ENCODE measurements at places on chromosomes 16 and 17. TPM values are rescaled to one million over a fixed set of nuclear protein-coding genes. Genes with fewer than 3 reads are reported as not detected.

RNF157 gene
- 0.40 TPM for total RNA-seq

OR3A3 gene
- not detected for total RNA-seq

PRSS53 gene
- 4.0 TPM for total RNA-seq

ARHGAP44 gene
- total RNA-seq = 0.93 TPM

TBC1D3B gene
- not detected for total RNA-seq

ZKSCAN2 gene
- total RNA-seq = 2.2 TPM

GLTPD2 gene
- 36.5 TPM for total RNA-seq

RAMP2 gene
- 4.2 TPM for total RNA-seq

SEPTIN1 gene
- 0.81 TPM for total RNA-seq

ODAD4 gene
- 0.12 TPM for total RNA-seq

GPATCH8 gene
- total RNA-seq = 8.1 TPM

- no peak overlapping the region for H3K27ac ChIP-seq
- H3K27me3 ChIP-seq = no peaks in the 10 kb centered on the region
- H3K4me1 ChIP-seq = no peaks in the 10 kb centered on the region
- H3K4me3 ChIP-seq = no peak overlapping the region
- no peaks in the 10 kb centered on the region for H3K36me3 ChIP-seq
- peak; percentile 45 for DNase-seq
Measured at GRCh38 chr16:6081320-6081976, 983.9 kb upstream of the EEF2KMT start.

DNA sequence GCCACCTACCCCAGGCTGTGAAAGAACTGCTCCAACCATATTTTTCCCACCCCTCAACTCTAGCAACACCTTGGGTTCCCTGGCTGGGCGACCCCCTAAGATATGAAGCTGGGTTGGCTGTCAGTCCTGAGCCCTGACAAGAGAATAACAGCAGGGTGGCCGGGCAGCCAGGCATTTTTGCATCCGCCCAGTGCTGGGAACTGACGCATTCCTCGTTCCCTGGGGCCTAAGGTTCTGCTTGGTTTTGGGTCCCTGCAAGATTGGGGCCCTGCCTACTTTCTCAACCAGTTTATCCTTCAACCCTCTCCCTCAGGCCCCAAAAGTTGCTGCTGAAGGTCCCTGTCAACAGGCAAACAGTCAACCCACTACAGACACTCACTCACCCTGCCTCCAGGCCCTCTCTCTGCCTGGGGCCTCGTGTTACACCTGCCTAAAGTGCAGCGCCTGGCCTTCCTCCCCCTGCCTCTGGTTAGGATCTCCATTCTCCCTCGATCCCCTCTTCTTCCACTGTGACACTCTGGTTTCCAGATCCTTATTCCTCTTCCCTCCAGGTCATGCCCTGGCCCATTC, 151.5 kb downstream of the STX8 start:
- H3K4me1 ChIP-seq = no peaks in the 10 kb centered on the region
- DNase-seq = no peak
- no peak overlapping the region for H3K27ac ChIP-seq
- H3K36me3 ChIP-seq = no peaks in the 10 kb centered on the region
- H3K4me3 ChIP-seq = no peak overlapping the region

DNA sequence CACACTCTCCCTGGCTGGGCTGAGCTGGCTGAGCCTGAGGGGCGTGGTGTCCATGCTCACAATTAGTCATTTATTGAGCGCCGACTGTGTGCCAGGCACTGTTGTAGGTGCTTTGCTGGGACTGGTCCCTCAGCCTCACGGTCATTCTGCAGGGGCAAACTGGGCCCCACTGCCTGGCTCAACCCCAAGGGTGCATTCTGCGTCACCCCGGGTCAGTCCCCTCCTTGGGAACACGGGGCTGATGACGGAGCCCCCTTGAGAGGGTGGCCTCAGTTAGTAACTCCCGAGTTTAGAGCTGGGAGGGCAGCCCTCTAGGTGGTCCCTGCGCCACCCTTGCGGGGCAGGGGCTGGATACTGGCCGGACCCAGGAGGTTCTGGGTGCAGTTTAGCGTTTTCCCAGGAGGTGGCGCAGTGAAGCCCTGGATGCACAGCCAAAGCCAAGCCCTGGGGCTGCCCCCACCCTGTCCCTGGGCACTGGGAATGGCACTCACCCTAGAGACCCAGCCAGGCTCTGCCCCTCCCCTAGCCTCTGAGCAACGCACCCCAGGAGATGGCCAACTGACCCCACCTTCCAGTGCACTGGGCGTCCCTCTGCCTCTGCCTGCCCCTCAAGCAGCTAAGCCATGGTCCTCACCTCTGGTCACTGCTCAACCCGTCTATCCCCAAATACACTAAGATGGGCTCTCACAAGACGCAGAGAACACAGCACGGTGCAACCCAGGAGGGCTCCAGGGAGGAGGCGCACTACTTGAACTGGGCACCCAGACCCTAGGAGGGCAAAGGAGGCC, 243.2 kb upstream of the GSE1 start:
- H3K36me3 ChIP-seq = no peaks in the 10 kb centered on the region
- no peaks in the 10 kb centered on the region for H3K27me3 ChIP-seq
- H3K4me3 ChIP-seq = no peak overlapping the region
- no peak overlapping the region for H3K27ac ChIP-seq
- DNase-seq = peak; percentile 19
- H3K4me1 ChIP-seq = no peaks in the 10 kb centered on the region

DNA sequence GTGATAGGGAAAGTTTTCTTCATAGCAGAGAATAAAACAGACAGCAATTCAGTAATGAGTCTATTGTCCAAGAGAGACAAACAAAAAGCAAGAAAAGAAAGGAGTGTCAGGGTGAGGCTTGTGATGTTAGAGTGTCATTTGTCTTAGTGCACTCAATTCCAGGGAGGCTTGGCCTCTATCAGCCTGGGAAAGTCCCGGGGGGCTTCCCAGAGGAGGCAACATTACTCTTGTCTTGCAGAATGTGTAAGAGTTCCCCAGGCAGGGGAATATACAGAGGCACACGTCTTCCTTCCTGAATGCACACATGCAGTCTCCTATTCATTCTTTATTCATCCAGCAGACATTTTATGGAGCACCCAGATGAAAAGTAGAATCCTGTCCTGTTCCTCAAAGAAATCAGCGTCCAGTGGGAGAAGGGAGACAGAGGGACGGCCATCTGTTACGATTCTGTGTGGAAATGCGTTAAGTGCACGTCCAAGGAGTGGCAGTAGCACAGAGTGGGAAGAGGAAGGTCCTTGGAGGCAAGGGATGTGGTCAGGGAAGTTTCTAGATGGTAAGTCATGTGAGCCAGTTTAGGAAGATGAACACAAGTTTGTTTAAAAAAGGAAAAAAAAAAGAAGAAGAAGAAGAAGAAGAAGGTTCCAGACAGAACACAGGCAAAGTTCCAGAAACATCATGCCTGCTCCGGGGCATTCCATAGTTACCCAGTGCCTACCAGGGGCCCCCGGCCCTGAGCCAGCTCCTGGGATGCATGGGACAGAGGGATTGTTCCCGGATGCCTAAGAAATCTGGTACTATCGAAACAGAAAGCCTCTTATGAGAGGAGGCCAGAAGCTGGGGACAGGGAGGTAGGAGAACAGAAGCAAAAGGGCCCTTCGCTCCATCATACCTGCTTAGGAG, 21.1 kb downstream of the CACNG4 start:
- no peak for DNase-seq
- no peaks in the 10 kb centered on the region for H3K36me3 ChIP-seq
- H3K4me1 ChIP-seq = no peaks in the 10 kb centered on the region
- no peak overlapping the region for H3K4me3 ChIP-seq
- H3K27ac ChIP-seq = no peak overlapping the region
- no peaks in the 10 kb centered on the region for H3K27me3 ChIP-seq

GRCh38 chr17:82039695-82040299, 2.3 kb upstream of the DCXR start:
- no peaks in the 10 kb centered on the region for H3K36me3 ChIP-seq
- H3K27me3 ChIP-seq = no peaks in the 10 kb centered on the region
- peak overlapping the region; percentile 72 for H3K27ac ChIP-seq
- peak; percentile 79 for DNase-seq

- no peak for DNase-seq
- H3K27me3 ChIP-seq = no peaks in the 10 kb centered on the region
- no peaks in the 10 kb centered on the region for H3K4me1 ChIP-seq
Measured at GRCh38 chr17:3818786-3819185, 17.8 kb upstream of the ITGAE start.

DNA sequence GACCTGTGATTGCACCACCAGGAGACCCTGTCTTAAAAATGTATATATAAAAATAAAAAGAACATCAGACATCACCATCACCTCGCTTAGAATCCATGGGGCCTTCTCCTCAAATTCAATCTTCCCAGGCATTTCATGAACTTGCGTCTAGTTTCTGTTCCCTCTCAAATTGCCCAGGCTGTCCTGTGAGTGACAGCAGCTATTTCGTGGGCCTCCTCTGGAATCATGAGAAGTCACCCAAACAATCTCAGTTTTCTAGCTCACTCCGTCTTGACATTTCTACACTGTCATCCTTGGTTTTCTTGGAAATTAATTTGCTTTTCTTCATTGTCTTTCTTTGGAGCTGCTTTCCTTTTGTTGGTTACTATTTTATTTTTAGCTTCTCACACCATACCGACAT, 7.3 kb downstream of the SLC52A1 start:
- H3K4me3 ChIP-seq = no peak overlapping the region
- peaks cover 4% of the 10 kb centered on the region for H3K4me1 ChIP-seq
- H3K27ac ChIP-seq = no peak overlapping the region
- no peak for DNase-seq
- no peaks in the 10 kb centered on the region for H3K27me3 ChIP-seq
- no peaks in the 10 kb centered on the region for H3K36me3 ChIP-seq

GRCh38 chr17:80254396-80255251, 6.0 kb upstream of the RNF213 start:
- peaks cover 8% of the 10 kb centered on the region for H3K4me1 ChIP-seq
- H3K27me3 ChIP-seq = no peaks in the 10 kb centered on the region
- no peak overlapping the region for H3K27ac ChIP-seq
- no peak overlapping the region for H3K4me3 ChIP-seq

DNA sequence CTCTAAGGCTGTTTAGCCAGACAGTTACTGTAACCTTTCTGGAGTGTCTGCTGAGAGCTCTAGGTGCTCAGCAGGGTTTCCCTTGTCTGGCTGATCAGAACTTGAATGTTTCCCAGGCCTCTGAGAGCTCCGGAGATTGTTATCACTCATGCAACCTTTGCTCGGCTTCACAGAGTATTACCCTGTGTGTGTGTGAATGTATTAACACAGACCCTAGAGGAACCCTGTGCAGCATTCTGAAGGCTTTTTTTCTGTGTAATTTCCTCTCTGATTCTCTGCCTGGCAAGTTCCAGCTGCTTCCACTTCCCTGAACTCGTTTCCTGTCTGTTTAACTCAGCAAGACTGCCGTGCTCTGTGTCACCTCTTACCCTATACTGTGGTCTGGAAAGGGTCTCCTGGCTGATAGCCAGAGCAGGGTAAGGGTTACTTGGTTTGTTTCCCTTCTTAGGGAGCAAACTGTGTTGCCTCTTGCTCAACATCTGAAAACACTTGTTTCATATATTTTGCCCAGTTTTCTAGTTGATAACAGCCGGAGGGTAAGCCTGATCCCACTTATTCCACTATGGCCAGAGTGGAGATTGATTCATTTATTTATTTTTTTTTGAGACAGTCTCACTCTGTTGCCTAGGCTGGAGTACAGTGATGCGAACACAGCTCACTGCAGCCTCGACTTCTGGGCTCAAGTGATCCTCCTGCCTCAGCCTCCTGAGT, 21.7 kb downstream of the PRMT7 start:
- H3K4me1 ChIP-seq = no peaks in the 10 kb centered on the region
- peak; percentile 41 for DNase-seq
- H3K27me3 ChIP-seq = no peaks in the 10 kb centered on the region
- peak overlapping the region; percentile 61 for H3K27ac ChIP-seq
- H3K36me3 ChIP-seq = peaks cover 13% of the 10 kb centered on the region

GRCh38 chr16:82735673-82736091, 108.9 kb downstream of the CDH13 start:
- H3K4me1 ChIP-seq = no peaks in the 10 kb centered on the region
- H3K36me3 ChIP-seq = no peaks in the 10 kb centered on the region
- H3K4me3 ChIP-seq = no peak overlapping the region
- no peaks in the 10 kb centered on the region for H3K27me3 ChIP-seq
- no peak for DNase-seq
- no peak overlapping the region for H3K27ac ChIP-seq

- no peak overlapping the region for H3K27ac ChIP-seq
- no peaks in the 10 kb centered on the region for H3K36me3 ChIP-seq
- DNase-seq = no peak
Measured at GRCh38 chr17:57915544-57915943, 39.7 kb downstream of the CUEDC1 start.

DNA sequence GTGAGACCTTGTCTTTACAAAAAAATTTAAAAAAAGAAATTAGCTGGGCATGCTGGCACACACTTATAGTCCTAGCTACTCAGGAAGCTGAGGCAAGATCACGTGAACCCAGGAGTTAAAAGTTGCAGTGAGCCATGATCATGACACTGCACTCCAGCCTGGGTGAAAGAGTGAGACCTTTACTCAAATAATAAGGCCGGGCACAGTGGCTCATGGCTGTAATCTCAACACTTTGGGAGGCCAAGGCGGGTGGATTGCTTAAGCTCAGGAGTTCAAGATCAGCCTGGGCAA, 11.5 kb upstream of the RIPOR1 start:
- no peak for DNase-seq
- H3K4me1 ChIP-seq = peaks cover 10% of the 10 kb centered on the region
- H3K36me3 ChIP-seq = no peaks in the 10 kb centered on the region
- H3K27ac ChIP-seq = no peak overlapping the region
- H3K4me3 ChIP-seq = no peak overlapping the region

DNA sequence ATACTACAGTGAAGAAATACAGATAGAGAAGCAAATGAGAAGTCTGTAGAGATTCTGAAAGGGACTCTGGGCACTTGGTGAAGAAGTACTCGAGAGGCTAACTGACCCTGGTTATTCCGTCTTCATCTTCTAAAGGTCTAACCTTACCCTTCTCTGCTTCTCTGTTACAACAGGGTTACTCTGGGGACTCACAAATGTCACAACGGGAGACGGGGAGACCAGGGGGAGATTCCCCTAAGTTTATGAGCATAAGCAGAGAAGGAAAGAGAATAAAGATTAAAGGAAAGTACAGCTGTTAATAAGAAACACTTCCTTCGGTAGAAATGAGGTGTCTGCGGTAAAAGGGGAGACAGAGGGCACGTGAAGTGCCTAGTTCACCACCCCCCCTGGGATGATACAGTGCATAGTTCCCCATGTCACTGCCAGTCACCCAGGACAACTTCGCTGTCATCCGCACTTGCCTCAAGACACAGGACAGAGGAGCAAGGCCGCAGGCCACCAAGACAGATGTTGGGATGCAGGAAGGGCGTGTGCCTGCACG, 75.2 kb upstream of the TRAP1 start:
- no peak for DNase-seq
- no peak overlapping the region for H3K4me3 ChIP-seq
- peaks cover 11% of the 10 kb centered on the region for H3K4me1 ChIP-seq
- H3K27me3 ChIP-seq = no peaks in the 10 kb centered on the region
- H3K36me3 ChIP-seq = peaks cover 34% of the 10 kb centered on the region
- H3K27ac ChIP-seq = no peak overlapping the region

Measured in right lobe of liver (tissue), 6 donors.